GM23248 (cell line): ENCODE measurements at places on chromosomes 16 and 17.

DNA sequence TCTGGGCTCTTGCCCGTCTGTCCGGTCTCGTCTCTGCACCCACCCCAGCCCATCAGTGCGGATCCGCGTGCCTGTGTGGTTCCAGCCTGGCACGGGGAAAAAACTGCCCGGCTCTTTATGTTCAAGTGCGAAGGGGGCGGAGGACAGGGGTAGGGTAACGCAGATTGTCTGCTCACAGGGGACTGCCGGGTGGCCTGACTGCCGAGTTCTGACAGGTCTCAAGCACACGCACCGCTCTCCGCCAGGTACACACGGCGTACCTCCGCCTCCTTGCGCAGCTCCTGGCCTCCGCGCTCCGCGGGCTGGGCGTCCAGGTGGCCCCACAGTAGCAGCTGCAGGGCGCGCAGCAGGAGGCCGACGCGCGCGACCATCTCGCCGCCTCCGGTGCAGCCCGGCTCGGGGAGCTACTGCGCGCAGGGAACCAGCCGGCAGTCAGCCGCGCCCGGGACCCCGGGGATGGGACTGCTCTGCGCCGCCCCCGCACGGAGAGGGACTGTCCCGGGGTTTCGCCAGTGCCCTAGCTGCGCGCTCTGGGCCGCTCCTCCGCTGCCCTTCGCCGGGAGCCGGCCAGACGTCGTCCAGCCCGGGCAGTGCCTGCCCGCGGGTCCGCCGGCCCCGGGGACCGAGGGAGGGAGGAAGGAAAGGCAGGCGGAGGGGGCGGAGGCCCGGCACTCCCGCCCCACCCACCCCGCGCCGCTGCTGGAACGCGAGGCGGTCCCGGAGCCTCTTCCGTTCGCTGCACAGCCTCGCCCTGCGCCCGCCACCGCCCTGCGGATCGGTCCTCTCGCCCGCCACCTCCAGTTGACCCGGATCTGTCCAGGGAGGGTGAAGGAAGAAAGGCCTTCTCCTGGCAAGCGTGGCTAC lies at the start of gene MMP28:
Gene MMP28, minus strand, starts transcription at position 635 of the 864 bp plus-strand sequence. Its CDS starts 264 bp downstream, at position 371.
- peak; percentile 54 for DNase-seq

DNA sequence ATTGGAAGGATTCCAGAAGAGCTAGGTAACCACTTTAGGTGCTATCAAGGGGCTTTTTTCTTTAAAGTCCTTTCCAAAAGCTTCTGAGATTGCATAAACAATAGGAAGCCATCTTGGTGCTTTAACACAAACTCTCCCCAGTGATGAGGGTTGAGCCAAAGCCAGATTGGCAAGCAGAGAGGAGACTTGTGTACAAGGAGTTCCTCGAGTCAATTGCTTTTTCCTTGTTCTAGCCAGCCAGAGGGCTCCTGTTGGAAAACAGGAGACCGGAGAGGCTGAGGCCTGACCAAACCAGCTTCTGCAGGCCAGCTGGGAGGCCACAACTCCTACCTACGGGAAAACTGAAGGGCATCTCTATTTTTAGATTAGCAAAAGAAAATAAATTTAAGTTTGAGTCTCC lies 46.5 kb downstream of the MAPT start:
- DNase-seq, result no peak

- DNase-seq, result peak; percentile 79
Observed at GRCh38 chr16:89598199-89598598, 15.2 kb upstream of the DPEP1 start.

DNA sequence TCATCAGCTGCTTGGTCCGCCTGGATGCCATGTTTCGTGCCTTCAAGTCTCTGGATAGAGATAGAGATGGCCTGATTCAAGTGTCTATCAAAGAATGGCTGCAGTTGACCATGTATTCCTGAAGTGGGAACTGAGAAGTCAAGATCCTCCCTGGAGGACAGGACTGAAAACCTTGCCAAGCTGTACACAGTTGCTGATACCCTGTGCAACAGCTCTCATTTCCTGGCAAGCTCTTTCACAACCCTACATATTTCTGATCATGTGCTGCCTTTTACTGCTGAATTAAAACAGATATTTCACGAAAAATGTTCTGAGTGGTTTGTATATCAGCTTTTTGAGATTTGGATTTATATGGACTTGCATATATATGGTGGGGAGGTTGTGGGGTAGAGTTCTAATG lies 898 bp downstream of the CAPNS2 start:
- peak; percentile 51 for DNase-seq

DNA sequence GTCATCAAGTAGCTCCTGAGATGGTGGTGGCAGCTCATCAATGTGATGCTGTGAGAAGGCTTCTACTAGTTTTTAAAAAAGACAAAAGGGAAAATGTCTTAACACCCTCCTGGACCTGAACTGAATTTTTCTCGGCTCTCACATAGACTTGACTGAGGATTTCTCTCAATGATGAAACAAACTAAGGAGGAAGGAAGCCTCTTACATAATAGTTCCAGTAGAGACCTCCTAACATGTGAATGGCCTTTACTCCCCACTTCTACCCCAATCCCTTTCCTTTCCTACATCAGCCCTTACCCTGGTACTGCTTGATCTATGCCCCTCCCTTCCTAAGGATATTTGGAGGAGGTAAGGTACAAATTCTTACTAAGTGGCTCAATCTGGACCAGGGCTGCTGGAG lies 54.8 kb upstream of the MTMR4 start:
- DNase-seq, result no peak

DNA sequence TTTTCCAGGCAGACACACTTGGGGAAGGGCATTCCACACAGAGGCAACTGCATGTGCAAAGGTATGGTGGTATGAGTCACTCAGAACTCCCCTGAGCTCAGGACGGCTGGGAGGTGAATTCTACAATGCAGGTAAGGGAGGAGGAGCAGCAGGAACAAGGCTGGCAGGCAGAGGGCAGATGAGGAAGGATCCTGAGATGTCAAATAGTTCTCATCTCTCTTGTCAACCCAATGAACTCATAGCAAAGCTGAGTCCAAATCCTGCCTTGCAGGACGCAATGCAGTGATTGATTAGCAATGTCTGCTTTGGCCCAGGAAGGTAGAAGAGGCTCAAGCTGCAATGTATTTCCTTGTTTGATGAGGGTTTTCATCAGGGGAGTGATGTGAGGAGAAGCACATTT lies 243.5 kb downstream of the XYLT1 start:
- DNase-seq, result no peak

DNA sequence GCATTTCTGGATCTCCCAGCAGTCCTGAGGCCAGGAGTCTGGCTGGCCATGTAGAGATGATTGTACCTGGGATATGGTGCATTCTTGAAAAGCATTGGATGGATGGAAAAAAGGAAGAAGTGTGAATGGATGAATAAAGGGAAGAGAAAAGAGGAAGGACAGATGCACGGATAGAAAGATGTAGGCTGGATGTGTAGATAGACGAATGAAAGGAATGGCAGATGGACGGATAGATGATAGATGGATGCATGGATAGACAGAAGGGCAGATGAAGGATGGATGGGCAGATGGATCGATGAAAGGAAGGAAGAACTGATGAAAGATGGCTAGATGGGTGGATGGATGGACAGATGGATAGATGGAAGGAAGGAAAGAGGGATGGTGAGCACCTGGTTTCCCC lies 210.9 kb downstream of the MSI2 start:
- DNase-seq, result no peak

DNA sequence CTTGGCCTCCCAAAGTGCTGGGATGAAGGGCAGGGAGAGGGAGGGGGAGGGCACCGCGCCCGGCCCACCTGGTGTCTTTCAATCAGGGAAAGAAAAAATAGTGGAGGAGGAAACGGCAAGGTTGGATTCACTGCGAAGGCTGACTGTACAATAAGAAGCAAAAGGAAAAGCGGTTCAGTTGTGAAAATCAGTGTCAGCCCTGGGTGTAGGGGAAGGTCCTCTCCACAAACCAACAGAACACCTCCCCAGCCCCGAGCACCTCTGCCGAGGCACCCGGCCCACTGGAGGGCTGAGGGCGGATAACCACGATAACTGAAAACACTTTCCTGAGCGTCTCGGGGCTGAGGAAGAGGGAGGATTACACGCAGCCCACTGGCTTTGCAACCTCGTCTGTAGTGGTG lies 1.4 kb upstream of the SPG7 start:
- DNase-seq, result peak; percentile 45

GRCh38 chr16:65570261-65570660 lies 448.4 kb upstream of the CDH11 start:
- DNase-seq, result no peak

- no peak for DNase-seq
Observed at GRCh38 chr17:2020721-2021120, 4.4 kb downstream of the RTN4RL1 start.

DNA sequence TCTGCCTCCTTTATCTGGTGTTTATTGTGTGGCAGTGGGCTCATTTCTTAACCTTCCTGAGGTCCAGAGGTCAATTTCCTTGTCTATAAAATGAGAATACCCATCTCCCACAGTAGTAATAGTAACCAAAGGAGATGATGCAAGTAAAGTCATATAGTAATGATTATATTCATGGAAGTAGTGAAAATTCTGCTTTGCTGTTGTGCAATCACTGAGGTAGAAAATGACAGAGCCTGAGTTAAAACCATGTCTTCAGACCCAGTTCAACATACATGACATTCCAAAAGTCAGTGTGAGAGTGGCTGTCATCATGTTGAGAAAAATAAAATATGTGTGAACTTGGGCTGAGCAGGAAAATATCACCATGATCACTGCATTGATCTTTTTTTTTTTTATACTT lies 864 bp upstream of the UMOD start:
- no peak for DNase-seq

GRCh38 chr16:510066-510825 lies 17.3 kb upstream of the CAPN15 start:
- no peak for DNase-seq

GRCh38 chr16:19108409-19109287 lies 5.1 kb upstream of the ITPRIPL2 start:
- DNase-seq, result no peak

- DNase-seq, result peak; percentile 72
Observed at GRCh38 chr17:48153691-48154358, 46.3 kb downstream of the SNX11 start.

DNA sequence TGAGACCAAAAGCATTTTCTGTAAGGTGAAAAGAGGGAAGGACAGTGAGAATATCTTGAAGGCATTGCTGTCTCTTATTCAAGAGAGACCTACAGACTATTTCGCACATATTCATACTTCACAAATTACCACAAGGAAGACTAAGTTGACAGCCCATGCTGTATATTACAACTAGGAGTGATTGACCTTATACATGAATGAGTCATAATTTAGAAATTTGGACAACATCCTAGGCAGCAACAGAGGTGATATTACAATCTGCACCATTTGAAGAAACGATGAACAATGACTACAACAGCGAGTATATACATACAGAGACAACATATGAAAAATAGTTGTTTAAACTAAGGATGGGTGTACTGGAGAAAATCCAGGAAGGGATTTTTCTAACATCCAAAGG lies 971.7 kb downstream of the CDH11 start:
- DNase-seq, result no peak

GRCh38 chr17:32805029-32805976 lies 71.6 kb downstream of the MYO1D start:
- peak; percentile 57 for DNase-seq

DNA sequence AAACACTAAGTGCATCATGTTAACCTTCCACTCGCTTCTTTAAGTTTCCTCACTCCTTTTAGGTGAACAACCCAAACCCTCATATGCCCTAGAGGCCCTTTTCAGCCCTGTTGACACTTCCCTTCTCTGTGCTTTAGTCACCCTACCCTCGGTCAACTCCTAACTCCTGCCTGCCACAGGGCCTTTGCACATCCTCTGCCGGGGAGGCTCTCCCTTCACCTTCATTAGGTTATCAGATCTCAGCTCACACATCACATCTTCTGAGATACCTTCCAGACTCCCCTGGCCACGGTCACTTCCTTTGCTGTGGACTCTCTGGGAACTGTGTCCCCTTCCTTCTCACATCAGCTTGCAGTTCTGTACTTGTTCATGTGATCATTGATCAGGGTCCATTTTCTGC lies 574.4 kb downstream of the MAF start:
- DNase-seq, result no peak

GRCh38 chr16:86663685-86664521 lies 85.6 kb downstream of the FOXL1 start:
- DNase-seq, result peak; percentile 71

GRCh38 chr16:23107117-23107516 lies 42.1 kb downstream of the USP31 start:
- no peak for DNase-seq

DNA sequence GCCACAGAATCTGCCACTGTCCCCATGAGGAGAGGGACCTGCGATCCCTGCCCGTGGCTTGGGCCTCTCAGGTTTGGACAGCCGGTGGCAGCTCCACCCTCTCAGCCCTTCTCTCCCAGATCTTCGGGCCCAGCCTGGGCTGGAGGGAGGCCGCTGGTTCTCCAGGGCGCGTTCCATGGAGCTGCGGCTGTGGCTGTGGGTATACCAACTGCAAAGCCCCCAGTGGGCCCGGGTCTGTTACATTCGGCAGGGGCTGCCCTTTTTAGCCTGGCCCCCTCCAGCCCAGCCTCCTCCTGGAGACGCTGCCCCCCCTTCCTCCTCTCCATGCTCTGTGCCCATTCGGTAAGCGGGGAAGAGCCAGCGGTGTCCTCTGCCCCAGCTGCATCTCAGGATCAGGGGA lies 64.7 kb upstream of the ZNF469 start:
- DNase-seq, result no peak

- DNase-seq, result no peak
Observed at GRCh38 chr16:11950388-11950787, 8.5 kb upstream of the NPIPB2 start.

DNA sequence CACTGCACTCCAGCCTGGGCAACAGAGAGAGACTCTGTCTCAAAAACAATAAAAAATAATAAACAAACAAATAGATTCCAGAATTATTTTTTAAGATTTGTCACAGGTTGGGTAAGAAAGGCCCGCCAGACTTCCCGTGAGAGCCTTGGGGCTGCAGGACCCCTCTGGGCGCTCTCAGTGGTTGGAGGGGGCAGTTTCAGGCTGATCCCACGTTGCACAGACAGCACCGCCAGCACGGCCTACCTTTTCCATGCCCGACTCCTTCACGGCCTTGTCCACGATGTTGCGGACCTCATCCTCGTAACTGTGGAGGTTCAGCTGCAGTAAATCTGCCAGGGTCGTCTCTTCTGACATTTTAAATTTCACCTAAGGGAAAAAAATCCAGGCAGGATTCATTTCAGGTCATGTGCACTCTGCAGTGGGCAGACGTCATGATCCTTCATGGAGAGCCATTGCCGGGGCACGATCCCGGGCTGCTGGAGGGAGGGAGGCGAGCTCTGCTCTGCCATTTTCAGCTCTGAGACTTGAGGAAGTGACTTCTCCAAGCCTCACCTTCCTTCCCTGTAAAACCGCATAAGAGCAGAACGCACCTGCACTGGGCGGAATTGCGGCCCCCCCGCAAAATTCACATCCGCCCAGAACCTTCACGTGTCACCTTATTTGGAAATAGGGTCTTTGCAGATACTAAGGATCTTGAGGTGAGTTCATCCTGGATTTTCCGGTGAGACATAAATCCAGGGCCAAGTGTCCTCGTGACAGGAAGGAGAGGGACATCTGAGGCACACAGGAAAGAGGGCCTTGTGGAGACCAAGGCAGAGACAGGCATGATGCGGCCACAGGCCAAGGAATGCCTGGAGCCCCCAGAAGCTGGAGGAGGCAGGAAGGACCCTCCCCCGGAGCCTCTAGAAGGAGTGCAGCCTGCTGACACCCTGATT lies 66.8 kb downstream of the DNAH17 start:
- DNase-seq, result no peak
